Naive thymus-derived CD8-positive, alpha-beta T cell (primary cell): ENCODE measurements at places on chromosomes 1 and 21.

DNA sequence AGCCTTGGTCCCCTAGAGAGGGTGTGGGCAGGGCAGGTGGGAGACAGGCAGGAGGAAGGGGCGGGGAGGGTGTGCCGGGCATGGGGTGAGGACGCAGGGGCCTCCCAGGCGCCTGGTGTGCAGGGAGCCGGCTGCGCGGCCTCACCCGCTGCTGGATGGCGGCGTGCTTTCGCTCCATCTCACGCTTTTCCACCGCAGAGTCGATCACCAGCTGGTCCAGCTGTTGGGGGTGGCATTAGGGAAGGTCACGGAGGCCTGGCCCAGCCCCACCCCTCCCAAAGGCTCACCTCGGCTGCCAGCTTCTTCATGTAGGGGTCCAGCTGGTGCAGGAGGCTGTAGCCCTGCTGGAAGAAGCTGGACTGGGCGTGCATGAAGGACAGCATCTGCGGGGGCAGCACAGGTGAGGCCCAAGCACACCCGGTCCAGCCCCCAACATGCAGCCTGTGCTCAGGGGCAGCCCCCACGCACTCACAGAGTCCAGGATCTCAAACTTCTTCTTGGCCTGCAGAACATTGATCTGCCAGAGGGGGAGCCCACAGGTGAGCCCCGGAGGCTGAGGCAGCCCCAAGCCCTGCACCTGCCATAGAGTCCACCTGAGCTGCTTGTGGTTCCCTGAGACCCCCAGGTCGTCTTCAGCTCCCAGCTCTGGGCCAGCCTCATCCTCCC, 7.9 kb downstream of the ACAP3 start:
- DNase-seq: peak; percentile 42

GRCh38 chr1:6093611-6094010, 47.9 kb downstream of the KCNAB2 start:
- no peak for DNase-seq

GRCh38 chr21:36664662-36664990, 34.3 kb upstream of the SIM2 start:
- DNase-seq: no peak

- DNase-seq: no peak
Measured at GRCh38 chr1:39047374-39048229, 21.5 kb downstream of the NDUFS5 start.

DNA sequence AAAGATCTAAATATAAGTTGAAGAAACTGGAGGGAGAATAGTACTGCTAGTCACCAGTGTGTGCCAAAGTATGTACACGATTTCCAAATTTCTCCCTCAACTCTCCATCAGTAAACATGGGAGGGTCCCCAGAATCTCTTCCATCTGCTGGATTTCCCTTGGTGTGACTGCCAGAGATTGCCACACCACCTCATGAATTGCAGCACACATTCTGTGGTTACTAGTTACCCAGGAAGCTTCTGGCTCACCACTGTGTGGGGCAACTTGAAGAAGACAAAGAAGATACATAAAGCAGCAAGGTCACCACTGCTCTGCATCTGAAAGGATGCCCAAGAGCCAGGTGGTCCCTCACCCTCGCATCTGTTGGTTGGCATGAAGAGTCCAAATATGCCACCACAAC, 191.7 kb upstream of the ESRRG start:
- DNase-seq: no peak

- DNase-seq: no peak
Measured at GRCh38 chr1:101797722-101798121, 199.0 kb downstream of the OLFM3 start.

GRCh38 chr1:184157394-184157742, 105.8 kb downstream of the TSEN15 start:
- no peak for DNase-seq

DNA sequence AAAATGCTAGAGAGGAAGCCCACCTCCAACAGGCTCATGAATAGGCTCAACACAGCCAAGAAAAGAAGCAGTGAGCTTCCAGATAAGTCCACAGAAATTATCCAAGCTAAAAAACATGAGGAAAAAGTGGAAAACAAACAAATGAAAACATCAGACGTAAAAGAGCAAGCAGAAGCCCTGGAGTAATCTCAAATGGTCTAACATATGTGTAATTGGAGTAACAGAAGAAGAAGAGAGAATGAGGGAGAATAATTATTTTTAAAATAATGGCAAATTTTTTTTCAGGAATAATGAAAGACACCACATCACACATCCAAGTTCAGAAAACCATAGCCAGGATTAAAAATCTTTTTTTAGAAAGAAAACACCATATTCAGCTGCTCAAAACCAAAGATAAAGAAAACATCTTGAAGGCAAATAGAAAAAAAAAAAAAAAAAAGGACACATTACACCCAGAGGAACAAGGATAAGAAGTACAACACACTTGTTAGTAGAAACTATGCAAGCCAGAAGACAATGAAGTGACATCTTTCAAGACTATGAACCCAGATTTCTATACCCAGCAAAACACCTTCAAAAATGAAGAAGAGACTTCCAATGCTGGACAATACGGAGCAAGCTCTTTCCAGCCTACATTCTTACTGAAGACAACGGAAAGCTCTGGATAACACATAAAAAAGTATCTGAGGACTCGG, 10.6 kb upstream of the SUMO3 start:
- DNase-seq: no peak

- no peak for DNase-seq
Measured at GRCh38 chr1:101004061-101004460, 21.5 kb downstream of the DPH5 start.

DNA sequence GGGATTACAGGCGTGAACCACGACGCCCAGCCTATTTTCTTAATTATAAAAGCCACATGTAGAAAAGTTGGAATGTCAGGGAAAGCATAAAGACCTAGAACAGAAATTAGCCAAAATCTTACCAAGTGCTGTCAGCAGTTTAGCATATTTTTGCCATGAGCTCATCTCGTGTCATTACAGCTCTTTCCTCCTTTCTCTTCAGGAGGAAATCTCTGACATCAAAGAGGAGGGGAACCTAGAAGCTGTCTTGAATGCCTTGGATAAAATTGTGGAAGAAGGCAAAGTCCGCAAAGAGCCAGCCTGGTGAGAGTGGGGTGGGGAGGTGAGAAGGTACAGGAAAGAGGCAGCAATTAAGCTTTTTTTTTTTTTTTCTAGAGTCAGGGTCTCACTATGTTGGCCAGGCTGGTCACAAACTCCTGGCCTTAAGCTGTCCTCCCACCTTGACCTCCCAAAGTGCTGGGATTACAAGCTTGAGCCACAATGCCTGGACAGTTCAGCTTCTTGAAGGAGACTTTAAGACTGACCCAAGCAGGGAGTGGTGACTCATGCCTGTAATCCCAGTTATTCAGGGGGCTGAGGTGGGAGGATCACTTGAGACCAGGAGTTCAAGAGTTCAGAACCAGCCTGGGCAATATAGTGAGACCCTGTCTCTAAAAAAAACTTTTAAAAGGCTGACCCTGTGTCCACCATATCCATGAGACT, 8.4 kb upstream of the BGLAP start:
- no peak for DNase-seq

DNA sequence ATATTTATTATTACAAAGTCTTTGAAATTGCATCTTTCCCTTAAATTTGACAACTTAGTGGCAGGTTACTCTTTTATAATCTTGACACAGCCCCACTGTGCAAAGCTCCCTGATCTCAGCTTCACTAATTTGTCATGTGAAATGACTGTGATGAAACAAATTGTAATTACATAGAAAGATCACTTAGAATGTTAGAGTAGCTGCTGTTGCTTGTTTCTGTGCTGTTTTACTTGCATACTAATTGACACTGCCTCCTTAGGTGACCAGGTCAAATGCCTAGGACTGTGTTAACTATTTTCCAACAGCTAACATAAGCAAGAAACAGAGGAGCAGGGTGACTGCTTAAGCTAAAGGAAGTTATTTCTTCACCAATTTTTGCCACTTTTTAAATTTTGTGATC, 211.3 kb downstream of the ZNF326 start:
- DNase-seq: no peak

DNA sequence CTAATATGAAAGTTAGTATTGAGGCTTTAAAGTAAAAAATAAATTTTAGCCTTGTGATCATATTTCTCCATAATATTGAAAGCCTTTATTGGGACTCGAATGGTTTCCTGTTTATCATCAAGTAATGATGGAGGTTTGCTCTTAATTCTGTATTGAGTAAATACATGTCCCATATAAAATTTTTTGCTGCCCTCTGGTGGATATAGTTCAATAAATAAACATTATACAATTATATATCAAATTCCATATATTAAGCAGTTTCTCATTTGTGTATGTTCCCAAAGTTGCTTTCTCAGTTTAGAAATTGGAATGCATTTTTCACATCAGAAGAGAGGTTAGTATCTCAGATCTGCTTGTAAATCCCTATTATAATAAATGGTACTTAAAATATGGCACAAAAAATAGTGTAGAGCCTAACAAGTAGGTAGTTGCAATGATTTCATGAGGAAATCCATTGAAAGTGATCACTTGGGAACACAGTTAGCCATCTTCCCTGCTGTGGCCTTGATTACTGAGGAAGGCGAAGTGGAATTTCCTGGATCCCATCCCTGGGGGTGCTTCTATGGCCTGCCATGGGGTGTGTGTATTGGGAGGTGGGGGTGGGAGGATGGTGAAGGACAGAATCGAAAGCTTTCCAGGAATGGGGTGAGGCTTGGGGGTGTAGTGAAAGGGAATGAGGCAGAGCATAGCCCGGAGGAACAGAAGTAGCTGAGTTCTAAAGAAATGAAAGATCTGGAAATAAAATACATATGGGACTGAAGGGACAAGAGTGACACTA, 84.1 kb upstream of the C21orf91 start:
- DNase-seq: no peak

DNA sequence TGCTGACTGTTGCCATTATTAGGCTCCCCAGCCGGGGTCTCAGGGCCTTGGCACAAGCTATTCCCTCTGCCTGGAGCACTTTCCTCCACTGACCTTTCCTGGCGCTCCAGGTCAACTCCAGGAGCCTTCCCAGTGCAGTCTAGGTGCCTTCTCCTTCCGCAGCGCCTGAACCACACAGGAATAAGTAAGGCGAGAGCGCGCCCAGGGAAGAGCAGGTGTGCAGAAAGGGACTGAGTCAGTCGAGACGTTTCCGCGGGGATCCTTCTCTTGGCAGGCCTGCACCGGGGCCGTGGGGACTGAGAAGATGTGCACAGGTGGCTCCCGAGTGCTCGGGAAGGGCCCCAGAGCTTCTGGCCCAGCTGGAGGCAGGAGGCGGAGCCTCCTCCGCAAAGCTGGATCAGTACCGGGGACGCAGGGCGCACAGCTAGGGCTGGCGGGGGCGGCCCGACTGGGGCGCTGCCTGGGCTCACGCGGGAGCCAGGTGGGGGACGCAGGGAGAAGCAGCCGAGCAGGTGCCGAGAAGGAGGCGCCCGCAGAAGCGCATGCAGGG, 765 bp upstream of the BMP8A start:
- DNase-seq: no peak

- no peak for DNase-seq
Measured at GRCh38 chr21:33075596-33076195, 5.8 kb downstream of the OLIG1 start.

DNA sequence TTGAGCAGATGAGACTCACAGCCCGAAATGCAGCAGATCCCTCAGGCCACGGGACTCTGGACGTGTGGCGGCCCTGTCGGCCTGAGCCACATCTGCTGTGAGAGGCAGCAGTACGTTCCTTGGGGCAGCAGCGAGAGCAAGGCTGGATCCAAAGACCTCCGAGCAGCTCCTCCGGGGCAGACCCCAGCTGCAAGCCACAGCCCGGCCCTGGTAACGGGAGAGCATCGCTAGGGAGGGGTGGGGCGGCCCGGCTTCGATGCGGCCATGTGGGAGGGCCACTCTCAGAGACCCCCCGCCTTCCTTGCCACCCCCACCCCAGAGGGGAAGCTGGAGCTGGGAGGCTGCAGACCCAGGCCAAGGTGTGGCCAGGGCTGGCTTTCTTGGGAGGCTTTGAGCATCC, 17.8 kb downstream of the PRKCZ start:
- no peak for DNase-seq

- DNase-seq: no peak
Measured at GRCh38 chr1:46755121-46755520, 36.2 kb upstream of the EFCAB14 start.

DNA sequence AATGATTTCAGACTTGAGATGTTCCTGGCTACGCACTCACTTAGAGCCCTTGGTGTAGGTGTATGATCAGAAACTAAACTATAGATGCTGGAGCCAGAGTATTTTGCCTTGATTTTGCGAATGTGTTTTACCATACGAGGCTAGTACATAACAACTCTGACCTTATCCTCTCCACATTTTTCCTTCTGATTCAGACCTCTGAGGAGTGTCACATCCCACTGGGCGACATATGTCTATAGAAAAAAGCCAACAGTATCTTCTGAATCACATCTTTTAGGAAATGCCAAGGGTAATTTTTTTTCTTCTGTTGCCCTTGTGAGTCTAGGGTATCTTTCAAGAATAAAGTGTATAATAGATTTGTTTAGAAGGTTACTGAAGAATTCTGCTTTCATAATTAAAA, 49.6 kb downstream of the AK4 start:
- DNase-seq: no peak

GRCh38 chr21:44486302-44486701, 31.0 kb downstream of the LRRC3 start:
- no peak for DNase-seq

GRCh38 chr1:45673956-45674355, 12.4 kb downstream of the GPBP1L1 start:
- DNase-seq: no peak

- no peak for DNase-seq
Measured at GRCh38 chr1:87512431-87512830, 183.8 kb downstream of the LMO4 start.

GRCh38 chr1:176046926-176047325, 160.2 kb downstream of the COP1 start:
- DNase-seq: no peak

DNA sequence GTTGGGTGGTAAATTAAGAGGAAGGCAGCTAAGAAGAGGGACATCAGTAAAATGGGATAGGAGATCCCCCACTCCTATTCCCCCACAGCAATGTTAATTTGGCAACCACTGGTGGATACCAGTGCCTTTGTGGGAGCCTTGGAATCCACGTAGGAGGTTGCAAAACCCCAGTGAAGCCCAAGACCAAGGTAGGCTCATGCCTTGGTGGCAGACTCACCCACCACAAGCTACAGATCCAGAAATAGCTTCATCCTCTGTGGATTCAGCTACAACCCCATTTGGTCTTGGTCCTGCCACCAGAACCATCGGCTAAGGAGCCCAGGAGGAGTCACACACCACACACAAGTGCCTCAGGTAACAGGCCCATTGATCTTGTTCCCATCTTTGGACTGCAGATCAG, 21.0 kb downstream of the VTCN1 start:
- DNase-seq: no peak

GRCh38 chr21:46229133-46229922, 754 bp upstream of the LSS start:
- no peak for DNase-seq

GRCh38 chr1:183942933-183943693, 94.4 kb downstream of the COLGALT2 start:
- DNase-seq: no peak
